ENCODE measurements at places on chromosomes 12 and 14.

GRCh38 chr12:5456906-5457305 lies 25.0 kb downstream of the NTF3 start:
- DNase-seq = no peak

GRCh38 chr14:101288436-101289229 lies 272.7 kb upstream of the DIO3 start:
- no peak for DNase-seq

- DNase-seq = no peak
Observed at GRCh38 chr12:102512523-102512922, 32.2 kb upstream of the IGF1 start.

- DNase-seq = no peak
Observed at GRCh38 chr12:5083955-5084849, 40.5 kb downstream of the KCNA5 start.

- DNase-seq = no peak
Observed at GRCh38 chr12:109347589-109347988, at the start of gene MYO1H. TSS of gene MYO1H (plus strand) at chr12:109347900. CDS start at chr12:109347961, 61 bp downstream.

Data from heart left ventricle (tissue), 16 donors.